ENCODE measurements at places on chromosomes 5 and 9. TPM values are rescaled to one million over a fixed set of nuclear protein-coding genes. Genes with fewer than 3 reads are reported as not detected.

PAEP gene
- total RNA-seq: not detected

ADAMTS13 gene
- 0.27 TPM for total RNA-seq

ADGRD2 gene
- 0.23 TPM for total RNA-seq

SH3TC2 gene
- total RNA-seq: 0.30 TPM

SVEP1 gene
- 1.3 TPM for total RNA-seq

SLCO4C1 gene
- not detected for total RNA-seq

MPDZ gene
- 57.2 TPM for total RNA-seq

THOC3 gene
- total RNA-seq: 124 TPM

TERT gene
- total RNA-seq: 3.9 TPM

AQP7 gene
- total RNA-seq: not detected

FOXD4 gene
- not detected for total RNA-seq

BARHL1 gene
- not detected for total RNA-seq

GRCh38 chr5:29017501-29017900, 1979.1 kb upstream of the CDH9 start:
- DNase-seq: no peak

- no peak for DNase-seq
These were observed 24.7 kb upstream of the TNFSF8 start for GRCh38 chr9:114954956-114955582.

- DNase-seq: no peak
These were observed 22.0 kb downstream of the HINT1 start for GRCh38 chr5:131142970-131143617.

- DNase-seq: no peak
These were observed 506.9 kb downstream of the ELAVL2 start for GRCh38 chr9:23319092-23319491.

- DNase-seq: peak; percentile 79
These were observed 36.4 kb downstream of the JADE2 start for GRCh38 chr5:134561871-134562296.

DNA sequence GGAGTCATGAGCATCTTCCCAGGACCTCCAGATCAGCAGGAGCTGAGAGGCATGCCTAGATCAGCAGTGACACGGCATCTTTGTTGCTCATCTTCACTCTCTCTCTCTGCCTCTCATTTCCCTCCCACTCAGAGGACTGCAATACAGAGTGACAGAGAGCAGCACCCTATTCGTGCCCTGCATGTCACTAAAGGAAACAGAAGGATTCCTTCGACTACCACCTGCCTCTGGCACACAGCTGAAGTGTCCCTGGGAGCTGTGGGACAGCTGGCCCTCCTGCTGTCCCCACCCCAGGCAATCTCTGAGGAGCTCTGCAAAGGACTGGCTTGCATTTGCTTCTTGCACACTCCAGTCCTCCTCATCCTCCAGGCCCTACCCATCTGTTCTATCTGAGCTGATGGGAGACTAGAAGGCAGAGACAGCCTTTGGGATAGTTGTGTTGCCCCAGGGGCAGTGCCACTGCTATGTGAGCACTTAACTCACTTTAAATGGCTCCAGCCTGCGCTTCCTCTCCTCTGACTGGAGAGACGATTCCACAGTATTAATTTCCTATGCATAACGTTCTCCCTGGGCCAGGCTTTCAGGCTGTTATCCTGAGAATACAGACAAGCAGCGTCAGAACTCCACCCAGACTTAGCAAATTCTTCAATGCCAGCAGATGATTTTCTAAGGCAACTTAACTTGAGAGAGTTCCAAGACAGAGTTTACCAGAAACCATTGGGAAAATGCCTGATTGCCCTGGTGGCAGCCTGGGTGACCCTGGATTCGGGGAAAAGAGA, 167.6 kb upstream of the MAP1B start:
- DNase-seq: no peak

- peak; percentile 88 for DNase-seq
These were observed 75.2 kb downstream of the FCHO2 start for GRCh38 chr5:73030995-73031394.

- DNase-seq: no peak
These were observed 97.1 kb upstream of the IL12B start for GRCh38 chr5:159427180-159428012.

DNA sequence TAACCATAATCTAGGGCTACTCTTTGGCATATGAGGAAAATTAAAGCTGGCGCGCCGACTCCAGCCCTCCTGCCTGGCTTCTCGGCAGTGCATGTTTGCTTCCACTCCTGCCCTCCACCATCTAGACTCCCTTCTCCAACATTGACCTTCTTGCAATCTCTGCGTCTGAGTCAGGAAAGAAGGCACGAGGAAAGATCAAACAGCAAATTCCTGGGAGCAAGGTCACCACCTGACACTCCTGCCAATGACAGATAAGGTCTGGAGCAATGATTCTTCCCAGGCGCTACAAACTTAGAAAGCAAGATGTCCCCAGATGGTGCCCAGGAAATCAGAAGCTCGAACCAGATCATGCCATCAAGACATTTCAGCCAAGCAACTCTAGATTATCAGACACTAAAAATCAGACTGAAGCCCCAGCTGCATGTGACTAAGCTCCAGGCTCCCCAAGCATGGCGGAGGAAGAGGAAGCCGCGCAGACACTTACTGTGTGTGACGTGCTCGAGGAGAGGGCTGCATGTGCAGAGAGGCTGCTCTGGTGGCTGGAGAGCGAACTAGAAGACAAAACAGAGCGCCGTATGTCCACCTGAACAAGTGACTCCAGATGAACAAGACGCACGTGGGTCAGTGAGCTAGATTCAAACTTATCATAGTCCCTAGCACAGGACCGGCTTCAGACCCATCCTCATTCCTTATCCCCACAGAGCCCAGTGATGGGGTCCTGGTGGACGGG, 115.3 kb downstream of the UBE2R2 start:
- DNase-seq: no peak

- no peak for DNase-seq
These were observed 202.6 kb downstream of the ZNF462 start for GRCh38 chr9:107065549-107065948.

- peak; percentile 41 for DNase-seq
These were observed 206.4 kb downstream of the NXNL2 start for GRCh38 chr9:88741335-88741734.

DNA sequence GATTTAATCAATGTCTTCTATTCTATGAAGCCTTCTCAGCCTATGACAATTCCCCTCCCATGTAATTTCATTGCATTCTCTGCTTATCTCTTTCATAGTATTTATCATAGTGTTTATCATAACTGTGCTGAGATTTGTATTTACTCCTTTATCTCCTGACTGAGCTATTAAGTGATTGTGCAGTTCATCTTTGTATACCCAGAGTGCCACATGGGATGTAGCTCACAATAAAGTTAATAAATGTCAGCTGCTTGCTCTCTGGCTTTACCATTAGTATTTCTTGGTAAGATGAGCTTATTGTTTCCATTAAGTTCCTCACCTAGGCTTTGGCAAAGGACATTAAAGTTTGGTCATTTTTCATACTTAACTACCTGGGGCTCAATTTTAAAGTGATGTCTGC, 275.1 kb upstream of the MPDZ start:
- DNase-seq: no peak

DNA sequence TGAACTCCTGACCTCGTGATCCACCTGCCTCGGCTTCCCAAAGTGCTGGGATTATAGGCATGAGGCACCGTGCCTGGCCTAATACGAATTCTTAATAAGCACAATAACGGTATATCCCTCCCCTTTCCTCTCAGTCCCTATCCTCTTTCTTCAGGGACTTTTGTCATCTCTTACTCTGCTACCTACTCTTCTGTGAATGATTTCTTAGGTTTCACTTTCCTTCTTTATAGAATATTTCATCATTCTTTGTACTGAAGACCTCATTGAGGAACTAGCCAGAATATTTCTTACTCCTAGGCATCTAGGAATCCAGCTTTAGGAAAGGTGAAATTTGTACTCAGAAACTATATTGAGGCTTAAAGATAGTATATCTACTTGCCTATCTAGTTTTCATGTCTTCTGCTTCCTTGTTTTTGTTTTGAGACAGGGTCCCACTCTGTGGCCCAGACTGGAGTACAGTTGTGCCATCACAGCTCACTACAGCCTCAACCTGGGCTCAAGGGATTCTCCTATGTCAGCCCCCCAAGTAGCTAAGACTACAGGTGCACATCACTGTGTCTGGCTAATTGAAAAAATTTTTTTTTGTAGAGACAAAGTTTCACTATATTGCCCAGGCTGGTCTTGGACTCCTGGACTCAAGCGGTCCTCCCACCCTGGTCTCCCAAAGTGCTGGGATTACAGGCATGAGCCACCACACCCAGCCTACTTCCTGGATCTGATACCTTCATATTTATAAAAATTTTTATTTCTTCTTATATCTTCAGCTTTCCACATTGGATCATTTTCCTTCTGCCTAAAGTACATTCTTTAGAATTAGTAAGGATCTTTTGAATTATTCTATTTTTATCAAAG, 69.7 kb downstream of the GPBP1 start:
- no peak for DNase-seq

DNA sequence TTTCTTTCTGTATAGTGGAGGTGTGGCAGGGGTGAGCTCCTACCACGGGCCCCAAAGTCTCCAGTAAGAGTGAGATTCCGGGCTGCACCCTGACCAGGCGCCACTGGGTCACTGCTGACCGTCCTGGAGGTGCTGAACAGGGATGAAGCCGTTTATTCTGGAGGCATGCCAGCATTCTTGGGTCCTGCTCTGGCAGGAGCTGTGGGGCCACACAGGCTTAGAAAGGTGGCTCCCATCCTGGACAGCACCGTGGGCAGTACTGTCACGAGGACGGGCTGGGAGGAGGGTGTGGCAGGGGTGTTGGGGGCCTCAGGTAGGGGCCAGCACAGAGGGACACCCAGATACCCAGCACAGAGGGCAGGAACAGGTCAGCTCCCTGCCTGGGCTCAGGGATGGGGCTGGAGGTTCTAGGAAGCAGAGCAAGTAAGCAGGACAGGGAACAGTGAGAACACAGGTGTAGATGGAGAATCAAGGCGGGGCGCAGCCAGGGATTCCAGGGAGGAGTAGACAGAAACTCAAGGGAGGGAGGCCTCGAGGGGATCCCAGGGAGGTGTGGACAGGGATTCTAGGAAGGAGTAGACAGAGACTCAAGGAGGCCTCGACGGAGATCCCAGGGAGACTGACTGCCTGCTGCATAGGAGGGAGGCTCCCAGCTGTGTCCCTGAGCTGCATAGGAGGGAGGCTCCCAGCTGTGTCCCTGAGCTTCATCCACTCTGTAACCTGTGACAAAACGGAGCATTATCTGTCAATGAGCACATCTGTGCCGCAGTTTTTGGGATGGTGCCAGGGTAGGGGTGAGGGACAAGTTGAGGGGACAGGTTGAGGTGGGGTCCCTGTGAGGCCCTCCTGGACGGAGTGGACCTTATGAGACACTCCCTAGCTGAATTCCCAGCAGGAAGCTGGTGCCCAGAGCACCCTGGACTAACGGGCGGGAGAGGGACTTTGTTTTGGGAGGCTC, 1.1 kb upstream of the PLEKHG4B start:
- peak; percentile 25 for DNase-seq

DNA sequence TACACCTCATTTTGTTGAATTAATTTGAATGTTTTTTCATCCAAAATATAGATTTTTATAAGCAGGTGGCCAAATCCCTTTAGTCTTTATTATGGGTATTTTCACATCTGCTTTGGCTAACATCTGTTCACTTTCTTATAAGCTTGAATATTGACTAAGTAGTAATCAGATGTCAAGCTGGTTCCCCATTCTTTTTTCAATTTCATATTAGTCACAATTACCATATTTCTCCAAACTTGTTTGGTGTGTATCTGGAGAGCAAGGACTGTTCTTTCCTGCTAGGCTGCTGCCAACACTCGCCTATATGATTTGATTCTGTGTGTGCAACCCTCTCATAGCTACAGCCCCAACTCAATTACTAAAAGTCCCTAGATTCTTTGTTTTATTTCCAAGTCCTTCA, 608.5 kb downstream of the PSAT1 start:
- DNase-seq: no peak

DNA sequence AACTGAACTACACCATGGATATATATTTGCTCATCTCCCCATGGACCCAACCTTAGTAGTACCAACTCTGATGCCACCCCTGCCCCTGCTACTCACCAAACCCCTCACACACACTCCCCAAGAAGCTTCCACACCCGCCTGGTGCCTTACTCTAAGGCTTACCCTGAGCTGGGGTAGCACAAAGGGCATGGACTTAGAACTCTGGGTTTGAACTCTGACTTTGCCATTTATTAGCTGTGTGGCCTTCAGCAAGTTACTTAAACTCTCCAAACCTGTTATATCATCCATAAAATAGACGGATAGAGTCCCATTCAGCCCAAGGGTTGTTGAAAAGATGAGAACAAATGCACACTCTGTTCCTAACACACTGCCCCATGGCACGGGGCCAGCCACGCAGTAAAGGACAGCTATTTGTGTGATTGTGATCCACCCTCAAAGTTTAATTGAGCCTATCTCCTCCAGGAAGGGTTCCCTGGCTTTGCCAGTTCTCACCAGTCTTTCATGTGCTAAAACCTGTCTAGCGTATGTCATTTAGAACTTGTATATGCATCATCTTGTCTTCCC, 111.0 kb downstream of the KLHL3 start:
- DNase-seq: no peak

DNA sequence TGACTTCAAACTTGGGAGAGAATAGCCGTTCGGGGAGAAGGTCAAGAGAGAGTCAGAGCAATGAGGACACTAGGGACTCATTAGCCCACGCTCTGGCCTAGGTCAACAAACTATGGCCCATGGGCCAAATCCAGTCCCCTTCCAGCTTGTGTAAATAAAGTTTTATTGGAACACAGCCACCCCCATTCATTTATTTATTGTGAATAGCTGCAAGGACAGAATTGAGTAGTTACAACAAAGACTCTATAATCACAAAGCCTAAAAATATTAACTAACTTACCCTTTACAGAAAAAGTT, 33.1 kb upstream of the TRIM32 start:
- no peak for DNase-seq

- DNase-seq: no peak
These were observed 51.5 kb upstream of the UBAC1 start for GRCh38 chr9:136012651-136013050.

DNA sequence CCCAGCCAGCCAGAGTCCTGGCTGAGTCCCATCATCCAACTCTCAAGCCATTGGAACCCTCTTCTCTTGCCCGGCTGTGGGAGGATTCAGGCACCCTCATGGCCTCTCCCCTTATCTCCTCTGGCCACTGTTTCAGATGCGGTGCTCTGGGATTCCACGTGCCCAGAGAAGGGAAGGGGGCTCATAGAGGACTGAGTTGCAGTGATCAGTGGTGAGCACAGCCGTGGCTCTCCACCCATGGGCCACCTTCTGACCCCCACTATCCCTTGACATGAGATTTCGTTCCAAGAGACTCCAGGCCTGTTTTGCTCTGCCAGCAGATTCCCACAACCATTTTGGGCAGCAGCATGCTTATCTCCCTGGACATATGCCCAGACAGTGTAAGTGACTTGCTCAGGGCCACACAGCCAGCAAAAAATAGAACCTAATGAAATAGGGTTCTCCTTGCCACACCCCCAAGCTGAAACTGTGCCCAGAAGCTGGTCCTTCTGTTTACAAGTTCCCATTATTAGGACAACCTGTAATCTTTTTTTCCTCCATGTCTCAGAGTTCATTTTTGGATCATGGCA, 2.7 kb downstream of the GPX3 start:
- DNase-seq: peak; percentile 67

DNA sequence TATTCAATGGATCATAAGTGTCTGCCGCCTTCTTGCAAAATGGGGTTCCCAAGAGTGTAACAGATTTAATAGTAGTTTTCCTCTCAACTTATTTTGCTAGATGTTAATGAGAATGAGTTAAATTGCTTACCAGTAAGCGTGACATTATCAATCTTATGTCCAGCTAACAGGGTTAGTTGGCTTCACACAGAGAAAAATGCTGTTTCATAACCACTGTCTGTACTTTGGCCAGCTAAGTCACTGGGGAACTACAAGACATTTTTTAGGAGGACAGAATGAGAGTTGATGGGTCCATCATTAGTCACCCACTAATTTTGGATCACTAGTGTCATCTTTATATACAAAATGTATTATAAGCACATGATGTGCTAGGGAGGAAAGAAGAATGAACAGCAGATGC, 1.4 kb downstream of the CDC37L1 start:
- no peak for DNase-seq
